ENCODE measurements at places on chromosomes 2 and 18.

GRCh38 chr18:59961070-59961469 is 61.3 kb downstream of the PMAIP1 start:
- DNase-seq, result no peak

DNA sequence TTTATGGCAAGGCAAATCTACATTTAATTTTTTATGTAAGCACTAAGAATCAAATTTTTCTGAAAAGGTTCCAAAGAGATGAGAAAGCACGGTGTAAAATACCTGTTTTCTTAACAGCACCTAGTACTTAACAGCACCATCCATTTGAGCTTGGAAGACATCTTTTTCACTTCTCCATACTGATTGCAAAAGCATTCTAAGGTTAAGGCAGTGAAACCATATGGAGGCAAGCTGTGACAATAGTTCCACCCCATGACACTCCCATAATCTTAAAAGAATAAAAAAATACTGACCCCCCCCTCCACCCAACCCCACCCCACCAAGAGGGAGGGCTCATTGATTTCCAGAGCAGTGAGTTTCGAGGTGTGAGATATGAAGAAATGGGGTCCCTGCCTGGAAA is 60.6 kb downstream of the ZCCHC2 start:
- no peak for DNase-seq

DNA sequence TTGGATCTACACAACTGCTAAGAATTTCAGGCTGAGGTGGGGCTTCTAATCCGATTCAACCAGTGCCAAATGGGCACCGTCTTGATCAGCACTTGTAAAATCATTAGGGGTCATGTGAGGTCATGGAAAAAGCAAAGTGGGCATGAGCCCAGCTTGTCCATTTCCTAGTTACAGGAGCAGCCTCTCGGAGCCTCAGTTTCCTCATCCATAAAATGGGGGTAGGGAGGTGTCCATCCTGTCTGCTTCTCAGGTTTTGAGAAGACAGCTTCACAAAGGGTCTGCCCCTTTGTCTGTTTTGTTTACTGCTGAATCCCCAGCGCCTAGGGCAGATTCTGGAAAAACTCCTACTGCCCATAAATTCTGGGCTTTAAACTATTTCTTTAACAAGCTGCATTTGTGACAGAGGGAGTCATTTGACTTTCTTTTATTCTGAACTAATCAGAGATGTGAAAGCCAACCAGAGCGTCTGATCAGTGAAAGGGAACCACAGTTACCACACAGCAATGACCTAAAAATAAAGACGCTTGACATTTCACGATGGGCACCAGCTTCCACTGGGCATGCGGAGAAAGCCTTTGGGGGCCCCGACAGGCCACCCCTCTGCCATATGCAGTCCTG is 38.9 kb downstream of the DNMT3A start:
- DNase-seq, result no peak

GRCh38 chr2:36335597-36335996 is 20.0 kb upstream of the CRIM1 start:
- no peak for DNase-seq

DNA sequence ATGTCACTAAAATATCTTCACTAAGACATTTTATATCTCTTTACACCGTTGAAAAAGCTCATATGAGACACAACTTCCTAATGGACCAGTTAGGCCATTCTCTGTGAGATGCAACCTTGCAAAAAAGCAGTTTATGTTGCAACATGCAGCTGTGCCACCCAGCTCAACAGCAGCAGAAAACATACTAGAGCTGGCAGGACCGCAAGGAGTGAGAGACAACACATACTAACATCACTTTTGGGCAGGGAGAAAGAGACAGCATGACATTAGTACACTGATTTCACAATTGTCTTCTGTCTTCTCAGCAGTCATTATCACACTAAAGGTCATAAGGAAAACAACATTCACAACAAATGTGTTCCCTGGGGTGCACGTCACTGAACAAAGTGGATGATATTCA is 122.9 kb downstream of the EPB41L3 start:
- DNase-seq, result no peak

GRCh38 chr2:48434101-48434500 is 95.9 kb upstream of the STON1 start:
- no peak for DNase-seq

GRCh38 chr2:14306268-14306861 is 326.2 kb upstream of the LRATD1 start:
- DNase-seq, result no peak

DNA sequence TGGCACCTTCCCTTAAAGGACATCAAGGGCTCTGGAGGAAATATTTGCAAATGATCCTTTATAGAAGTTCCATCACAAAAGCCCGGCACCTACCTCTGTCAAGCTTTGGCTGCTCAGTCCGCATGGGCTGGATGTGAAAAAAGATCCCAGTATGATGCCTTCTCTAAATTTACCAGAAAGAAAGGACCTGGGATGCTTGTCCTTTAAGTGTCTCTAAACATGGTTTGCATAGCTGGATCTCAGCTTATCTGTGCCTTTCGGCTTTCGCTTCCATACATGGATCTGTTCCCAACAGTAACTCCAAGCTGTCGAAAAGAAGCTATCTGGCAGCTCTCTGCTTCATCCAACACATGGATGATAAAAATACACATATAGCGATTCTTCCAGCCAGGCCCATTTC is 60.4 kb upstream of the SLC8A1 start:
- DNase-seq, result no peak

Measured in activated CD4-positive, alpha-beta T cell treated with anti-CD3 and anti-CD28 coated beads for 4 hours (primary cell).